ENCODE measurements at places on chromosomes 2 and 18.

DNA sequence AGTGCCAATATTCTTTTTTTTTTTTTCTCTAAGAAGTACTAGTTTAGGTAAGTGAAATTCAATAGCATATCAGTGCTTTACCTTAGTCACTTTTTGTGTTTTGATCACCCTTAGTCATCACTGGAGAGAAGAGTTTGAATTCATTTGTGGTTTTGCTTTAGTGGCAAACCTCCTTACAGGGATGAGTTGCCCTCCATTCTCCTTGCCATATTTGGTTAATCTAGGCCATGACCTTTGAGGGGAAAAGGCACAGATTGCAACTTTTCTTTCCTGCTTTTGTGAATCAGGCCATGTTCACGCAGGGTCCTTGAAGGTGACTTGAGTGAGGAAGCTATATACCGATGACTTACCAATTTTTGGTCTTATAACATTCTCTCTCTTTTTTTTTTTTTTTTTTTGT lies 34.4 kb downstream of the PLEKHA3 start:
- DNase-seq, result no peak

GRCh38 chr18:64405161-64405560 lies 256.3 kb upstream of the LINC00305 start:
- DNase-seq, result no peak

DNA sequence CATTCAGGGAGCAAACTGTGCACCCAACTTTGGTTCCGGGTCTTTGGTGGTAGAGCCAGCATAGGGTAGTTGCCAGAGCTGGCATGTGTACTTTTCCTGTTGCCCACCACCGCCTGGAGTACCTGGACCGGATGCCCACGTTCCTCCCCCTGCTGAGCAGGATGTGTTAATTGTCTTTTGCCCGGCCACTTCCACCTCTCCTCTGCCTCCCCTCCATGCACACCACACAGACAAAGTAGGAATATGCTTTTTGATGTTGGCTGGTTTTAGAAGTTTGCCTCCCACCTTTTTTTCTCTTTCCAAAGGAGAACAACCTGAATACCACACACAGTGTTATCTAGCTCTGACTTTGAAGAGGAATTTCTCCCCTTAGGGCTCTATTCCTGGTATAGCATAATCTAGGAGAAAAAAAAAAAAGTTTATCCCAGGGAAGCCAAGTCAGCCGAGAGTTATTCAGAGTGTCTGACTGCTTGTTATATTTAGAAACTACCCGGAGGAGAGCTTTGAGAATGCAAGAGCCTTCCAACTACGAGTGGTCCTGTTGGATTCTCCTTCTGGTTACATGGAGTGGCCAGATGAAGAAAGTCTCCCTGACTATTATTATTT lies 111.9 kb downstream of the SETBP1 start:
- DNase-seq, result no peak

DNA sequence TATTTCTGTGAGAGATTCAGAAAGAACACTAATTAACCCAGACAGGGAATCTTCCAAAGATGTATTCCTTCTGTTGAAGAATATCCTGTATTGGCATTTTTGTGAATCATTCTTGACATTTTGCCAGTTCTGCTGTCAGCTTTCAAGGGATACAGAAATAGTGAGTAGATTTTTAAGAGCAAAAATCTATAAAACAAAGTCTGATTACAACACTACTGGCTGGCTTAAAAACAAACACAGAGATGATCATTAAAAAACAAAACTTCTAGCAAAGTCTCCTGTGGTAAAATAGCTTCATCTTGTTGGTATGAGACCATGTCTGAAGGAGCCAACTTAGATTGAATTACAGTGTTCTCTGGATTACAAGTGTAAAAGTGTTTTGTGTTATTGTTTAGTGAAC lies 866.3 kb upstream of the KLHL29 start:
- DNase-seq, result no peak

Measured in stimulated activated CD8-positive, alpha-beta memory T cell treated with anti-CD3 and anti-CD28 coated beads, Interleukin-15, amount 100 ng/mL, for 48 hours (primary cell).